Mesothelial cell of epicardium (in vitro differentiated cells): ENCODE measurements at places on chromosomes 3 and 15.

- no peak for DNase-seq
Measured at GRCh38 chr3:121566773-121567172, 976 bp upstream of the ARGFX start.

- no peak for DNase-seq
Measured at GRCh38 chr3:86815880-86816279, 175.1 kb downstream of the VGLL3 start.

DNA sequence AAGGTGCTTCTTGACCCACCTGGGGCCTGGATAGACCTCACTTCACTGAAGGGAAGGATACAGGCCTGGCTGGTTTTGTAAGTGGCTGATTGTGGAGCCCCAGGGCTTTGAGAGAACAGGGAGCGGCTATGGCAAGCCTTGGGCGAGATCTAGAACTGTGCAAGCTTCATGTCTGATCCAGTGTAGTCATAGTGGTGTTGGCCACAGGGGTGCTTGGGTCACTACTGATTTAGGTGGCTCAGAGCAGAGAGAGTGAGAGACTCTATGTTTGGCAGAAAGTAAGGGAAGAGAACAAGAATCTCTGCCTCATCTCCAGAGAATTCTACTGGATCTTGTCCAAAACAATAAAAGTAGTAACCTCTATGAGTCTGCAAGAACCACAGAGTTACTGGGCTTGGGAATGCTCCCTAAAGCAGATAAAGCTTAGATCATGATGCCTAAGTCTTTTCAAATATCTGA lies 394.2 kb upstream of the EPHA3 start:
- no peak for DNase-seq

GRCh38 chr3:27723456-27723814 lies 1.3 kb upstream of the EOMES start:
- DNase-seq = no peak

GRCh38 chr15:58472221-58472620 lies 40.4 kb downstream of the LIPC start:
- DNase-seq = no peak

DNA sequence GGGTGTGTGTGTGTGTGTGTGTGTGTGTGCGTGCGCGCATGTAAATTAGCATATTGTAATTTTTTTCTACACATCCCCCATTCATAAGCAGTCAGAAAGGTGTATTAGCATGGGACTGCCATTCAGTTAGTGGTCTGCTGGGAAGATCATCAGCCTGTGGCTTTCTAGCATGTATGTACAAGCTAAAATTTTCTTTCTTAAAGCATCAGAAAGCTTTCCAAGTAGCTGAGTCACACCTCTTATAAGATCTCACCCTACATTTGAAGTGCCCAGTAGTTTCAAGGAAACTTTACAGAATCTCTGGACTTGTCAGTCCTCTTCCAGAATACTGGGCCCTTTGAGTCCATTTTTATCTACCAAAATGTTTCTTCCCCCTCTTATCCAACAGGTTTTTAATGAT lies 411.4 kb upstream of the TPRG1 start:
- DNase-seq = no peak

- no peak for DNase-seq
Measured at GRCh38 chr3:115470254-115470653, 153.1 kb upstream of the GAP43 start.

DNA sequence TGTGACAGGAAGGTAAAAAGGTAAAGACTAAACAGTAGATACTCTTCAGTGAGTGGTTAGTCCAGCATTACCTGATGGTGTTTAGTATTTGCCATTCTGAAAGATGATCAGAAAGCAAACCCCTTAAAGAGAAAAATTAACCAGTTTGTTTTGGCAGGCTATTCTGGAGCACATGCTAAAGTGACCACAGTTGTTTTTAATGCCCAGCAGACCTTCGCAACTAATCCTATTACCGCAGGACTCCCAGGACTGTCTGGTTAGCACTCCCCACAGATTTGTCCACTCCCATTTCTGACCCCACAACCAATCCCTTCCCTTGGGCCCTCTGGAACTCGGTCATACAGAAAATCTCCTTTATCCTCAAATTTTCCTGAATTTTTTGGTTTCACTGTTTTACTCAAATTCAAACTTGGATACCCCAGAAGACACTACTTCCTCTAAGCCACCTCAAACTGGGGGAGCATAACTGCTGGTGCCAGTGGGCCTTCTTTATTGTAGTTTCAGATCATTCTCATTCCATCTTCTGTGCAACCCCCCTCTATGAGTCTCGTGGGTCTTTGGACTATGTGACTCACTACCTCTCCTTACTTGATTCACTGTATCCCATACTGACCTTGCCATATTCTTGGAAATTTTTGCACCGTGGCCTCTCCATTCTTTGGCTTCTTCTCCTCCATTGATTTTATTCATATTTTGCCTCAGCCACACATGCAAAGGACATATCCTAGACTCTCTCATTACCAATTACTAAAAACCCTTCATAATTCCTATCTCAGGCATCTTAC lies 104.4 kb downstream of the RBMS3 start:
- DNase-seq = no peak

DNA sequence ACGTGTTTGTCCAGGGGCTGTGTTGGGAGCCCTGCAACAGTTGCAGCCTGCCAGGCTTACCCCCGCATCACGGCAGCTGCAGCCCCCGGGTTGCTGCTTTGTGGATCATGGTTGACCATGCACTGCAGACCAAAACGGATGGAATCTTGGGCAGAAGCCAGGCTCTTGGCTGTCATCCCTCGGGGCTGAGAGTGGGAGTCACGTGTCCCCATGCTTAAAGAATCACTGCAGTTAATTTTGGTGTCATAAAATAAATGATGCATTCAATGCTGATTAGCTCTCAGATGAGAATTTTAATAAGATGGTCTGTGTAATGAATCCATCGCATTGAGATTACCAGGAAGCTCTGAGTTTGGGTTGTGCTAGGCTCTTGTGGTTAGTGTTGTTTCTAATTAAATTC lies 115.6 kb downstream of the CHDH start:
- DNase-seq = no peak

DNA sequence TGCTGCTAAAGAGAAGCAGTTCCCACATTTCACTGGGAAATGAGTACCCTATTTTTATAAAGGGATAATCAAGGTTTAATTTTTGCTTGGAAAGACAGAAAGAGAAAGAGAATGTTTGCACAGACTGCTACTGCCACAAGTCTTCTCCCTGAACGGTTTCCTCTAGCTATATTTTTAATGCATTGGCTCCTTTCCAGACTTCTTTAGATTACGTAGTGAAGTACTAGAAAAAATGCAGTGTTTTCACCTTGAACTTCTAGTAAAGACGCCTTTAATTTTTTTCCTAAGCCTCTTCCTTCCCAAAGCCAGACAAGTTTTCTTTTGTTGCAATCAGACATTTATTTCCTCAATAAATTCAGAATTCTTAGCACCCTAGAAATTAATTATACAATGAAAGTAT lies 248.3 kb upstream of the CCDC54 start:
- no peak for DNase-seq

DNA sequence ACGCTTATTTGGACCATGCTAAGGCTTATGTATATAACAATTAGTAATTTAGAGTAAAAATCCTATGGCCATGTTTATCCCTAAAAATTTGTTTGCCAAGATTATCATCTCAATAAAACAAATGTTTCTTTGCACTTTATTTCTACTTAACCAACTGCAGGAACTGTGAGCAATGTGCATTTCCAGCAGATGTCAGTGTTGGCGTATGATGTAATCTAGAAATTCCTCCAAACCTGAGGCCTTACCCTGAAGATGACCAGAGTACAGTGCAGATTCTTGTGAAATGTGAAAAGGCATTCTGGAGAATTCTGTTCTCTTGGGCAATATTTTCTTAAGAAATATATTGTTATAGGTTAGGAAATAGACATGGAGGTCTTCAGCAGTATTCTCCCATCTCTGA lies 205.9 kb downstream of the MBNL1 start:
- DNase-seq = no peak

GRCh38 chr3:6717026-6717943 lies 143.6 kb upstream of the GRM7 start:
- no peak for DNase-seq

DNA sequence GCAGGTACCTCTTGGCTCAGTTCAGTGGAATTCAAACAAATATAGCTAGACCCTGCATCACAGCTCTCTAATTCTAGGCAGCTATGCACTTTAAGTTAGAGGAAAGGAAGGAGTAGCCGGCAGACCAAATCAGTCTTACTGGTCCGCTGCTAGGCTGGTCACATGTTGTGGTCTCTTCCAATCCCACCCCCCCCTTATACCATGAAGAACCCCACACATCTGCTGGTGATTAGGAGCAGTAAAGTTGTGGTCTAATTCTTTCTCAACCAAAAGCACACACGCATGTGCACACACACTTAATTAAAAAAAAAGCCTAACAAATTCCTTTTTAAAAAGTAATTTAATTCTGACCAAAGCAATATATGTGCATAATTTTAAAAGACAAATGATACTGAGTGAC lies 16.7 kb upstream of the SH3GL3 start:
- DNase-seq = no peak

GRCh38 chr3:60555686-60556354 lies 695.4 kb downstream of the FHIT start:
- DNase-seq = no peak

DNA sequence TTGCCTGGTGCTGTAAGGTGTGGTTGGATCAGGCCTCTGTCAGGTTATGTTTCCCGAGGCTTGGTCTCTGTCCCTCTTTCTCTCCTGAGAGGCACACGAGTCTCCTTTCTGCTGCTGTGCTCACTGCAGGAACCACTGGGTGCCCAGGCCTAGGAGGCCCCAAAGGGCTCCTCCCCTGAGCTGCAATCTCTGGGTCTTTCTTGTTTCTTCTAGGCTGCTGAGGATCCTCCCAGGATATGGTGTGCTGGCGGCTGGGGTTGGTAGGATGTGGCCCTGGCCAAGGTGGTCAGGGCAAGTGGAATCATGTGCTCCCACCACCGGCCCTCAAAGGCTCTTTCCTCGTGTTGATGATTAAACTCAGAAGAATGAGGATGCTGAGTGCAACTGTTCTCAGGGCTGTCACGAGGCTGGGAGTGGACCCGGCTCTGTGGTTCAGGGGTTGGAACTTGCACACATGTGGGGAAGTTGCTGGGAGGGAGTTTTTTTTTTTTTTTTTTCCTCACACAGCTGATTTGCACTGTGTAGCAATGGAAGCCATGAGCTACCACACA lies 43.6 kb upstream of the CTSH start:
- DNase-seq = no peak

DNA sequence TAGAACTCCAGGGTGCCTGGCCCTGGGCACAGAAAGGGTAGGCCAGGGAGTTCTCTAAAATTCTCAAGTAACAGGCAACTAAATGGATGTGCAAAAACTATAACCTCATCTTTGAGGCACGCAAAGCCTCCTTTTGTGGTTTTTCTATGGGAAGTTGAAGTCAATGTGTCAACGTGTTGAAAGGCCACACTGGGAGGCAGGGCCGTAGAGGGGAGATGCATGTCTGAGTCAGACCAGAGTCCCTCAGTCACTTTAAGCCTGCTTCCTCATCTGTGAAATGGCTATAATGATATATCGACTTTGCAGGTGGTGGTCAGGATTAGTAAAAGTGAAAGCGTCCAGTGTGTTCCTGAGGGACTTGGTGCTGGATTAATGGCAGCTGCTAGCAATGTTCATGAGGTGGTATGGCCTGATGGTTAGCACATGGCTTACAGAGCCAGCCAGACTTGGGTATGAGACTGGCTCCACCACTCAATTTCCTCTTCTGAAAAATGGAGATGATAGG lies 17.0 kb downstream of the TGM5 start:
- DNase-seq = no peak

DNA sequence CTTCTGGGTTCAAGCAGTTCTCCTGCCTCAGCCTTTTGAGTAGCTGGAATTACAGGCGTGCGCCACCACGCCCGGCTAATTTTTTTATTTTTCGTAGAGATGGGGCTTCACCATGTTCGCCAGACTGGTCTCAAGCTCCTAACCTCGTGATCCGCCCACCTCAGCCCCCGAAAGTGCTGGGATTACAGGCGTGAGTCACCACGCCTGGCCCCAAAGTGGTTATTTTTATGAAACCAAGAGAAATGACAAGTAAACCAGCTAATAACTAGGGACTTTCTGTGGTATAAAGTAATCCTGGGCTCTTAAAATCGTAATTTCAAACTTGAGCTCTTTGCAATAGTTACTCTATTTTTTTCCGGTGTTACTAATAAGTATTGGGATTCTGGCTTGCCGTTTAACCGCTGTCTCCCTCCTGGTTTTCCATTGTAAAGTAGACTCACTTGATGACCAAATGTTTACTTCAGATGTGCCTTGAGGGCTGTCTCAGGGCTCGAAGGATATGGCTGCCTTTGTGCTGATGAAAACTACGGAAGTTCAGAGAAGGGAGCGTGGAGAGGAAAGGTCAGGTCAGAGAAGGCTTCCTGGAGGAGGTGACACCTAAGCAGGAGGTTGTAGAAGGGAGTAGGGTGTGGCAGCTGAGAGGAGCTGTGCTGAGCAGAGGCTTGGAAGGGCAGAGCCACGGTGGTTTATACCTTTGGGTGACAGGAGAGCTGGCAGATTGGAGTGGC lies 4.2 kb downstream of the ZSCAN2 start:
- no peak for DNase-seq

DNA sequence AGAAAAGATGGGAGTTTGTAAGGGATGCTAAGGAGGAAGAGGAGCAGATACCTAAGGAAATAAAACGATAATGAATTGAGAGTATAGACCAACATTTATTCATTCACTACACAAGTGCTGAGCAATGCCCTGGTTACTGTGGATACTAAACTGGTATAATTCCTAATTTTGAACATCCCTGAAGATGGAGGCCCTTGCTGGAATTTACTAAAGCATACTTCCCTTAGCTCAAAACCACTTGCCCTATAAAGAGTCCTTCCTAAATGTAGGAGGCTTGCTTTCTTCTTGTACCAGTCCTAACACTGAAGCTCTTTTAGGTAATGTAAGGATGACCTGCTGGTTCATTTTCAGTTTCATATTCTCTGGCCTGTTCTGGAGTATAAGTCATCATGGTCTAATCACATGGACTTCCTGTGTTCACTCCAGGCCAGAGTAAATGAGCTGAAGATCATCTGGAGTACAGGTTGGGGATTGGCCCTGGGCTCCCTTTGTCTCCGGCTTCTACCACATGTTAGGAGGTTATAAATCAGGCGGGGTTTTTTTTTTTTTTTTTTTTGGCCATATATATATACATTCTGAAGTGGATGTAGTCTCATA lies 40.1 kb upstream of the MTMR10 start:
- no peak for DNase-seq

GRCh38 chr15:69393831-69394491 lies 20.2 kb upstream of the KIF23 start:
- no peak for DNase-seq

GRCh38 chr15:69099941-69100340 lies 60.5 kb upstream of the GLCE start:
- DNase-seq = no peak

DNA sequence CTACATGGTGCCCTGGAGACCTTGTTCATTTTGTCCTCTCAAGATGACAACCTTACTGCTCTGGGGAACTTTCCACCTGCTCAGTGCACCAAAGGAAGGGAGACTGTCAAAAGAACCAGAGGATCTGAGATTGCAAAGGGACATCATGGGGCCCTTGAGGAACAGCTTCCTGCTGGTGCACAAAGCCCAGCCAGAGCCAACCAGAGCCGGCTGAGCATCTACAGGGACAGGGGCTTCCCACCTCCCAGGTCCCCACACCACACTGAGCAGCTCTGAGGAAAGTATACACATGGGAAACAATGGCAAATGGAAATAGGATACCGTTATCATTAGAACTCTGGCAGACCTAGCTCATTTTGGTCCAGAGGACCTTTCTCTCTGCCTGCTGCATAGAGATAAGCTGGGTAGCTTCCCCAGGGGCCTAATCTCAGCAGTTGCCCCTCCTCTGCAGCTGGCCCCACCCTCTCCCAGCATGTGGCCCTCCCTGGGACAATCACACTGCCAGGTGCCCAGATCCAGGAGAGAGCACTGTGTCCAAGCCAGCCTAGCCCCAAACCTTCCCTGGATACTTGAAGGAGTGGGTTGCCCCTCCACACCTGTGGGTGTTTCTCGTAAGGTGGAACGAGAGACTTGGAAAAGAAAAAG lies 123.4 kb upstream of the PRR20G start:
- no peak for DNase-seq
